ENCODE measurements at places on chromosomes 7 and 10.

GRCh38 chr10:88081457-88082054 lies 218.1 kb downstream of the PTEN start:
- no peak for DNase-seq

DNA sequence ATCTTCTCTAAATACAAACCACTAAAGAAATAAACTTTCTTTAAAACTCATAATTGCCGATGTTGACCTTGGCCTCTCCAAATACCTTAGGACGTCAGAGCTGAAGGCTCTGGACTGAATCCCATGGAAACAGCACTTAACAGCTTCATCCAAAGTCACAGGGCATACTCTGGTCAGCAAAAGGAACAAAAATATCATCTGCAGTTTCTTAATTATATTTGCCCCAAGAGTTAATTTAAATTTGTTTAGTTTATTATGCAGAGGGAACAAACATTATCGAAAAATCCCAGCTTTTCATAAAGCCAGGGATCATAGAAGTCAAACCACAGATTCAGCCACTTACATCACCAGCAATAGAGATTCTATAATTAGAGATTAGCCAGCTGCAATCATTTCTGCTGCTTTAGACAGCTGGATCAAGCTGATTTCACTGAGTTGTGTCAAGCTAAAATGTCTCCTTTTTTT lies 20.5 kb upstream of the FAM13C start:
- DNase-seq, result no peak

- DNase-seq, result no peak
Observed at GRCh38 chr7:69732203-69732602, 133.9 kb downstream of the AUTS2 start.

DNA sequence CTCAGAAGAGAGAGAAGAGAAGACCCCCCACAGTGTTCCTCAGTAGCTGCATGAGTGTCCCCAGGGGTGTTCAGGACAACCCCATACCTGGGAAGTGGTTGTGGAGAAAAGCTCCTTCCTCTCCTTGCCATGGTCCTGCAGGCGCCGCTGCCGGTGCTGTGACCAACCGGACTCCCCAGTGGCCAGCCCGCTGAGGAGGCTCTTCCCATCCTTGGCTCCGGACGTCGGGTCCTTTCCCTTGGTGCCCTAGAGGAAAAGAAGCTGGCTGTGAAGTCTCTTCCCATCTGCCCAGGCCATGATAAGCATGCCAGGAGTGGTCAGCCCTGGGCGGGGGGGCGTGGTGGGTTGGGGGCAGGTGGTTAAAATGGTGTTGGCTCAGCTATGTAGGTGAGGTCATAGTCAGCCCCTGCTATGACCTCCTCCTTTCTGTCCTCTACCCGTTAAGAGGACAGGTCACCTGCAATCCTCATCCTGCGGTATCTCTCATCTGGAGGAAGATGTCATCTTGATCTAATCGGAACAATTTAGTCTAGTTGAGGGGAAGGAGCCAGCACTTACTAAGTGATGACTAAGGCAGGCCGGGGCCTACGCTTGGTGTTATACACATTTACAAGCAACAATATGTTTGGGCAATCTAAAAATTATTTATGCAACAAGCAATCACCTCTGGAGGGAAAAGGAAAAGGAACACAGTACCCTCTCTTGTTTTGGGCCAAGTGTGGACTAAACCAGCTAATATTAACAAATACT lies 13.2 kb downstream of the WDR91 start:
- DNase-seq, result no peak

DNA sequence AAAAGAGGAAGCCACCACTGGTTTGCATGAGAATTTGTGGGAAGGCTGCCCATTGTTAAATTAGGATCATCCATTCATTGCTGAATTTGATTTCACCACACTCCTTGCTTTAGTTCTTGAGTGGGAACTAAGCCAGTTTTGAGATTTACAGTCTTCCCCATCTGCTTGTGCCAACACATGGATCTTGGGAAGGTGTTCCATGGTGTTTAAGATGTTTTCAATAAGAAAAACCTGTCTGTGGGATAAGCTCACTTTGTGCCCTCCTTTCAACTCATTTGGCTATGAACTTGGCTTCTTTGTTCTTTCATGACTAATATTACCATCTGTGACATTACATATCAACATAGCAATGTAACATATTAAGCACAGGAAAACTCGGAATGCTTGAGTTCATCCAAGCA lies 73.2 kb downstream of the INHBA start:
- no peak for DNase-seq

GRCh38 chr7:44673771-44674170 lies 67.3 kb downstream of the OGDH start:
- no peak for DNase-seq

GRCh38 chr10:121886997-121887622 lies 40.7 kb downstream of the ATE1 start:
- DNase-seq, result peak; percentile 70

GRCh38 chr10:35552650-35553342 lies 52.3 kb upstream of the GJD4 start:
- DNase-seq, result no peak

GRCh38 chr10:121113911-121114310 lies 262.7 kb downstream of the WDR11 start:
- no peak for DNase-seq

DNA sequence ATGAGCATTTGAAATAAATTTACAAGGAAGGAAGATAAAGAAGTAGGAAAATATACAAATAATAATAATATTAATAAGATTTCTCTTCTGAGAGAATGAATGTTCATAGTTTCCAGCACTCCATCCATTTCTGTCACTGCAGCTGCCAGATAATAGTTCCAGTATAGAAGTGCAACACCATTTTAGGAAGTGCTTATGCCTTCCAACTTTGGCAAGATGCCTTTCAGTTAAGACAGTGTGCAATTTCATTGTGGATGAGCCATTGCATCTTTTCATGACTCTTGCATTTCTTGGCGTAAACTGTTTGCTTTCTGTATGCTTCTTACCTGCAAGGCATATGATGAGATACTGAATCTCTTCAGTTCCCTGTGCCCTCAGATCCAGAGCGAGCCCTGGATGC lies 185.0 kb downstream of the PDE1C start:
- DNase-seq, result no peak

DNA sequence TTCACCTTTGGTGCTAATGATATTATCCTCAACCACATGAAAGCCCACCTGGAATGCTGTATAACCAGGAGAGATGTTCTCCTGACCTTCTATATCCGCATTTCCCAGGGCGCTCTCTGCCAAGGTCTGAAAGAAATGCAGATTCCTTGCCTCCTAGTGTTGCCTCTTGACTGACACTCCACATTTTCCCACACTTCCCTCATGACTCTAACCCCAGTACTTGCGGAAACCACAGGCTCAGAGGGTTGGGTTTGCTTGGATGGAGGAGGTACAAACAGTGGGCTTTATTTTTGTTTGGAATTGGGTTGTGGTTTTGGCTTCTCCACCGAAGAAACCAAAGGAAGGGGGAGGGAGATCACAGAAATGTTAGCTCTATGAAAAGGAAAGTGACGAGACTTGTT lies 222.9 kb upstream of the CELF2 start:
- peak; percentile 44 for DNase-seq

- no peak for DNase-seq
Observed at GRCh38 chr10:52453501-52453900, 139.4 kb downstream of the DKK1 start.

DNA sequence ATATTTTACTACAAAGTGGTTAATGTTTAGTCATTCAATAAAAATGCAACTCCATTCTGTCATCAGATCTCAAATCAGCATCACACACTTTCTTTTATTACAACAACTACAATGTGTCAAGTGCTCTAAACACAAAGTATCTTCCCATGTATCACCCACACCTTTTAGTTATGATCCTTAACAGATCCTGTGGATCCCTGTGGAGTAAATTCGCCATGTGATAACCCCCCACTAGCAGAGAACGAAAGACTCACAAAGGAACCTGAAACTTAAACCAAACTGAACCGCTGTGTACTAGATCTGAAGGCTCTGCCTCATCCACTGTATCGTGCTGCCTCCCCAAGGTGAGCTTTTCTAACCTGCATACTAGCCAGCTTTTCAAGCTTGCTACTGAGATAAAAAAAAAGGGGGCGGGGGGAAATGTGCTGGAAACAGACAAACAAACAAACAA lies 1.7 kb downstream of the DPY19L1 start:
- peak; percentile 18 for DNase-seq

GRCh38 chr7:99672573-99672972 lies 7.2 kb downstream of the CYP3A5 start:
- DNase-seq, result no peak

GRCh38 chr7:116524609-116525297 lies at the start of gene CAV1:
CAV1 (plus strand) TSS chr7:116525036; CDS start chr7:116525063, 27 bp downstream.
- peak; percentile 54 for DNase-seq

GRCh38 chr7:105205592-105206237 lies 183.0 kb downstream of the SRPK2 start:
- DNase-seq, result no peak

DNA sequence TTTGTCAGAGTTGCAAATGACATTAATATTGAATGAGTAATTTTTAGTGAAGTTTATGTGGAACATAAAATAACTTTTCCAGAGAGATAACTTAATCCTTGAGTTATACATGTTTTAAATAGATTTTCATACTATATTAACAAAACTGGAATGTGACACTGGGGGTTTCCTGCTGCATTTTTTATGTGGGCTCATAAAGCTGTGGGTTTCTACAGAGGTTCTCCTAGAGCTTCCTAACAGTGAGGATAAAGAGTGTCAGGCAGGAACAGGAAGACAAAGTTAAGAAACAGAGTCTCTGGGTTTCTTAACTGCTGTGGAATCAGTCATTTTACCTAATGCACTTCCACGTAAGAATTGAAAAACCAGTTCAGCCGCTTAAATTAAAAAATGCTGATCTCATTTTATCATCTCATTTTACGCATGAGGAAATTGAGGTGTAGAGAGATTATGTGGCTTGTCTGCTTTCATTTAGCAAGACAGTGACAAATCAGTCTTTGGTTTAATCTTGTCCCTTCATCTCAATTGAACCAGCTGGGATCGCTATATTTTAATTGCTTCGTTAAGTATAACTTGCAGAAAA lies 5.0 kb downstream of the CD36 start:
- DNase-seq, result peak; percentile 49

DNA sequence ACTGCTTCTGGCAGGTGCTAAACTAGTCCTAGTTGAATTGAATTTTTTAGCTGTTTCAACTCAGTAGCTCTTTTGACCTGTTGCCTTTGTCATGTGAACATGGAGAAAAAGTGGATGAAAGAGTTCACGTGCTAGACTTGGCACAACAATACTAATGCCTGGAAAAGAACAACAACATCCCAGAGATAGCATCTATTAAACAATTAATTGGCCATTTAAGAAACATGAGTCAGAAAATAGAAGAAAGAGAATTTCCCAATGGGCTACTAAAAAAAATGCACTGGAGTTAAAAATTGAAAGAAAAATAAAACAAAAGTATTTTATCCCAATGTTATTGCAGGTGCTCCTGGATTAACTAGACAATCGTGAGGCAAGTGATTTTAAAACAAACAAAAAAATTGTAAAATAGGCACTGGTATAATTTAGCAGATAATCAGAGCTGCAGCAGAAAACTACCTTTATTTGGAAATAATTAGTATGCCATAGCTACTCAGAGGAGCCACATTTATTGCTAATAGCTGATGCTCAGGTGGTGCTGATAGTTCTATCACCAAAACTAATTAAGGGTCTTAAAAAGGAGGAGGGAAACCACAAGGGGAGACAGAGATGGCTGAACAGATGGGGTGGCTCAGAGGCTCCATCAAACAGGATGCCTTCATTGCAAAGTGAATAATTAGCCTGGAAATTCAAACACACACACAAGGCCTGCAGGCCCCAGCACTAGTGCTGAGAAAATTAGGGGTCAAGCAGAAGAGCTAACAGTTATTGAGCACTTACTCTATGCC lies 17.6 kb downstream of the CCDC71L start:
- no peak for DNase-seq

DNA sequence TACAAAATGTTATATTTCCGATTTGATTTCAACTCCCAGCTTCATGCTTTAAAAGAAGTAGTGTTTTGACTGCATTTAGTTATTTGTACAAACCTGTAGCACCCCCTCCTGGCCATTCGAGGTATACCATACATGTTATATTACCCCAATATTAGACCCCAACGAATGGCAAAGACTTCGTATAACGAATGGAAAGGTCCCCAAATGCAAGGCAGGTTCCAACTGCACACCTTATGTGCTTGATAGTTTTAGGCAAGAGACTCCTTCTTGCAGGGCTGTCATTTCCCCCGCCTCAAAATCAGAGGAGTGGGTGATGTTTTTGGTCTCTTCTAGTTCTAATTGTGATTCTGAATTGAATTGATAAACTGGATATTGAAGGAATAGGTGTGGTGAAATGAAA lies 101.1 kb upstream of the TARP start:
- peak; percentile 73 for DNase-seq

- DNase-seq, result no peak
Observed at GRCh38 chr7:159253657-159254056, 109.0 kb upstream of the VIPR2 start.

- no peak for DNase-seq
Observed at GRCh38 chr7:94901981-94902380, 5.4 kb upstream of the PPP1R9A start.

GRCh38 chr7:98647326-98647725 lies 30.2 kb downstream of the NPTX2 start:
- DNase-seq, result no peak

- no peak for DNase-seq
Observed at GRCh38 chr10:6602700-6603084, 22.6 kb upstream of the PRKCQ start.

DNA sequence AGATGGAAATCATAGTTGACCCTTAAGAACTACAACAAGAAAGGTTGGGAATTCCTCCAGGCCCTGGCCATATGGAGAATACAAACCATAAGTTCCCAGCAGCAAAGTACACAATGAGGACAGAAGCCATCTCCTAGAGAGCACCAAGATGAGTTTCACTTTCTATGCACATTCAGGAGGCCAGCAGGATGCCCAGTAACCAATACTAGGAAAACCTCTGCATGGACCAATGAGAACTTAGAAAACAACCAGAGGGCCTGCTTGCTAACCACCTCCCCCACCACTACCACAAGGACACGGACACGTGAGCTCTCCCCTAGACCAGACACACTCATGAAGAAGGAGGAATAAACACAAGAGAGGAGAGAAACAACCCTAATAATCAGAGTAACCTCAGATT lies 56.3 kb downstream of the IFIT5 start:
- DNase-seq, result no peak

DNA sequence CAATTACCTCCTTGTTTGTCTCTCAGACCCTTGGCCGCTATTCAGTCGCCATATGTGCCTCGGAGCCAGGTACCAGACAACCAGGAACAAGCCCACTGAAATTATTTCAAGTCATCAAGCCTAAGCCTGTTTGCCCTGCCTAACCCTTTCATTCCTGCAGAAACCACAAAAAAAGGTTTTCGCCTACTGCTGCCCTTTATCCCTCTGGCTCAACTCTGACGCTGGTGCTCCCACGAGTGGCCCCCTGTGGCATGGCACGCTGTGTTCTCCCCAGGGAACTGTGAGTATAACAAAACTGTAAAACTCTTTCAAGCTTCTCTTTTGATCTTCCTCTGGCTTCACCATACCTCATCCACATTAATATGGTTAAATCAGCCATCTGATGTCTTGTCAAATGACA lies 215.7 kb upstream of the CDC14C start:
- DNase-seq, result no peak

Measured in KBM-7 (cell line).